ENCODE measurements at places on chromosomes 3 and 15.

DNA sequence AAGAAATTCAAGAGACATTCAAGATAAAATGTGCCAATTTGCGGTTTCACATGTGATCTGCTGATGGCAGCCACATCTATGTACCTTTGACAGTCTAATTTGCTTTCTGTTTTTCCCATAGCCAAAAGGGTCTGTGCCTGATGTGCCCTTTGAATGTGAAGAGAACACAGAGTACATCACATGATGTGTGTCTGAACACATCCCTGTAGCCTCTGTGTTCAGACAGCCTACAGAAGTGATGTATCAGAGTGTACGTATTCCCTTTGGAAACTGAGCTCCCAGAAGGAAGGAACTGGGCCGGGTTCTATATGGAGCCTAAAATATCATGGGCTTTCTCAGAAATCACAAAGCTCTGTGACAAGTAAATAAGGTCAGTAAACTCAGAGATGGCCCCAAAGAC is 52.4 kb downstream of the BOC start:
- DNase-seq: no peak

- no peak for DNase-seq
Observed at GRCh38 chr15:28112962-28113361, 13.8 kb upstream of the OCA2 start.

DNA sequence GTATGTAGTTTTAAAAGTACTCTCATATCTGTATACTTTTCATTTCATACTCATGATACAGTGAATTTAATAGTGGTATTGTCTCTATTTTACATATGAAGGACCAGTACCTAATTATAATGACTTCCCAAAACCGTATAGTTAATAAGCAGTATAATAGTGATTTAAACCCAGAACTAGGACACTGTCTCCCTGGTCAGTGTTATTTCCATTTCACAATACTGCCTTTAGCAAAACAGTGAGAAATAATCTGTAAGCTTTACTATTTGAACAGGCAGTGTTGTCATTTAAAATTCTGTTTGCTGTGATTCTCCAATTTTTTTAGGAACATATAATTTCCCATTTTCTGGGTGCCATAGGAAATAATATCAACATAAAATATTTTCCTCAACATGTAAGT is 116.2 kb downstream of the TCF12 start:
- DNase-seq: no peak

DNA sequence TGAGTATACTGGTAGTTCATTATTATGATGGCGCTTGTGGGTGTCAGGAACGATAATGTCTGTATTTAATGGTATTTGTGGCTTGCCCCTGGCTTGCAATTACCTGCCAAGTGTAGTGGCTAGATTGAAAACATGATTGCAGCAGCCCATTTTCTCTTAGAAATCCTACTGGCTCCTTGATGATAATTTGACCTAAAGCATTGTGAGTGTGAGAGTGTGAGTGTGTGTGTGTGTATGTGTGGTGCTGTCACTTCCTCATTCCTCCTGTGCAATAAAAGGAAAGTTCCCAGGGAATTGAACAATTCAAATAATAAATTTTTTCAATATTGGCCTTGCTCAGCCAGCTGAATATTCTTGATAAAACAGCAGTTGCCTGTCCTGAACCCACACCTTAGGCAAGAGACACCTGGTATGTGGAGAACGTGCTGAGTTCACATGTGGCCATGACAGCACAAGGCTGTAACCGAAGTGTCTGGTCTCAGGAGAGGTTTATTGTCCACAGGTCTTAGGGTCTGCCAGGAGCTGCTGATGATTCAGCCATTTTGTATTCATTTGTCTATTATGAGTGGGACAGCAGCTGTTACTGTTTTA is 193.3 kb downstream of the CD47 start:
- no peak for DNase-seq

- DNase-seq: no peak
Observed at GRCh38 chr3:46573701-46574100, 7.6 kb upstream of the LRRC2 start.

GRCh38 chr3:55327131-55327920 is 159.8 kb downstream of the WNT5A start:
- DNase-seq: no peak

DNA sequence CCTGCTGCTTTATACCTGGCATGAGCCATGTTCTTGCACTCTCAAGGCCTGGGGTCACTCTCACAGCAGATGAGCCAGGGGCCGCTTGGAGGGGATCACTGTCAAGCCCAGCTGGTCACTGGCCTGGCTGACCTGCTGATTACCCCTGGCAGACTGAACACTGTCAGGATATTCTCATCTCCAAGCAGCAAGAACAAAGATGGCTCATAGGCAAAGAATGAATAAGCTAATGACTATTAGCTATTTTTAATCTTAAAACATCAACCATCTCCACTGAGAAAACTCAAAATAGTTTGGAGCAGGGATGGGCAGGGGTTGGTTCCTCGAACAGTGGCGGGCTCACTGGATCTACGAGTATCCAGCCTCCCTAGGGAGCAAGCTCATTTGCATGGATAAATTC is 64.4 kb upstream of the ACAN start:
- DNase-seq: no peak

DNA sequence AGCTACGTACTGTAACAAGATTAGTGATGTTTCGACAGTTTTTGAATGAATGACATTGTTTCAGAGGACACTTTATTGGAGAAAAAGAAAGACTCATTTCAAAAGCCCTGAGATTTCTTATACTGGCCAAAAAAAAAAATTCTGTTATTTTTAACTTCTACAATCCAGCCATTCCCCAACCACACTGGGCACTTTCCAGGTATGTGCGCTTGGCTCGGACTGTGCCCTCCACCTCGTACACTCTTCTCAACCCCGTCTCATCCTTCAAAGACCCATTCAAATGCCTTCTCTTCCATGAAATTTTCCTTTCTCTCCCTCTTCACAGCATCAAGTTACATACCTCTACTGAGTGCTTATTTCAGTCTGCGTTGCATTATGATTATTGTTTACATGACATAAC is 328.5 kb upstream of the SOX2 start:
- DNase-seq: no peak

GRCh38 chr3:112561484-112561733 is 353 bp downstream of the ATG3 start:
- DNase-seq: no peak
